PC-9 (cell line): ENCODE measurements at places on chromosomes 11 and 22. TPM values are rescaled to one million over a fixed set of nuclear protein-coding genes. Genes with fewer than 3 reads are reported as not detected.

- DNase-seq: no peak
Observed at GRCh38 chr11:132792341-132793140, 739.8 kb downstream of the OPCML start.

DNA sequence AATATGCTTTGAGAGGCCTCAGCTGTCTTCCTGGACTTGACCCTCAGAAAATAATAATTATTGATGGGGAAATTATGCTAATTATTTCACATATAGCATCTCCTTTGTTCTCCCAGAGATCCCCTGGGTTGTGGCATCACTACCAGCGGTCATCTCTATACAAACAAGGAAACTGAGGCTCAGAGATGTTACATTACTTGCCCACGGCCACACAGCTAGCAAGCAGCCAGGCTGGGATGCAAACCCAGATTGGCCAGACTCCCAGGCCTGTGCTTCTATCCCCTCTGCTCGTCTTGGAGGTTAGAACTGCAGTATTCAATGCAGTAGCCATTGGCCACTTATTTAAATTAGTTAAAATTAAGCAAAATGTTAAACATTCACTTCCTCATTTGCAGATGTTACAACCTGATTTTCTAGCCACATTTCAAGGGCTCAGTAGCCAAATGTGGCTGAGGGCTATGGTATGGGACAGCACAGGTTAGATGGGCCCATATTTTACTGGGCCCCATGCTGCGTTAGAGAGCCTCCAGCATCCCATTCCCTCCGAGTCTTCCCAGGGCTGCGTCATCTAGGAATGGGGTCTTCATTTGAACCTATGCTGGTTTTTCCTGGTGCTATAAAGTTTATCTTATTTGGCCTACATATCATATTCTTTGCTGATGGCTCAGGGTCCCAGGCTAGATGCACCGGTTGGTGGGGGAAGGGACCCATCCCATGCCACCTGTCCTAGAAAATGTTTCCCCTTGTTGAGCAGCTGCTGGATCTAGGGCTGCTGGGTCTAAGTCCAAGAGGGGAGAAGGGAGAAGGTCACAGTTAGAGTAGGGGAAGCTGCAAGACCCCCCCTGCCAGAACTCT is 2.2 kb downstream of the SLC35C1 start:
- no peak for DNase-seq

- no peak for DNase-seq
Observed at GRCh38 chr11:108734956-108735559, 70.2 kb downstream of the DDX10 start.

- DNase-seq: no peak
Observed at GRCh38 chr11:113505541-113506375, 30.6 kb upstream of the DRD2 start.

The DRAP1 gene
- total RNA-seq: 196 and 220 TPM in 2 replicates

DNA sequence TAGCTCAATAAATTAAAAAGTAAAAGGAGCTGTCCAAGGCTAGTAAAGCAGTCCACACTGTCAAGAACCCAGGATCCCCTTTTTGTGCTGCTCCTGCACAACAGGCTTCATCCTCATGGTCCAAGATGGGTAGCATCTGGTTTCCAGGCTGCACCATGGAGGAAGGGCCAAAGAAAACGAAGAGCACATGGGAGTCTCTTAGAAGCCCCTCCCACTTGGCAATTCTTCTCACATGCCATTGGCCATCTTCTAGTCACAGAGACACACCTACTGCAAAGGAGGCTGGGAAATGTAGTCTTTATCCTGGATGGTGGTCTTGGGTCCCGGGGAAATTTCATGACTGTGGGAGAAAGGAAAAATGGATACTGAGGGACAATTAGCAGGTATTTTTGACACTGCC is 37.8 kb downstream of the PRR5L start:
- no peak for DNase-seq

- no peak for DNase-seq
Observed at GRCh38 chr11:36848660-36849059, 250.6 kb upstream of the RAG2 start.
